ENCODE measurements at places on chromosomes 7 and 10. TPM values are rescaled to one million over a fixed set of nuclear protein-coding genes. Genes with fewer than 3 reads are reported as not detected.

SCD gene
- total RNA-seq: 229 TPM

CYP3A7 gene
- total RNA-seq: not detected

SFRP4 gene
- 3.2 TPM for total RNA-seq

PLXDC2 gene
- 45.0 TPM for total RNA-seq

HERPUD2 gene
- total RNA-seq: 24.0 TPM

IFIT5 gene
- 51.7 TPM for total RNA-seq

GSTO2 gene
- 6.7 TPM for total RNA-seq

POLR3A gene
- 39.2 TPM for total RNA-seq

CUZD1 gene
- total RNA-seq: 0.69 TPM

ZMIZ2 gene
- 20.3 TPM for total RNA-seq

ZDHHC4 gene
- total RNA-seq: 79.1 TPM

Data from diencephalon (tissue), 1 donor.